ENCODE measurements at places on chromosomes 2 and 18.

DNA sequence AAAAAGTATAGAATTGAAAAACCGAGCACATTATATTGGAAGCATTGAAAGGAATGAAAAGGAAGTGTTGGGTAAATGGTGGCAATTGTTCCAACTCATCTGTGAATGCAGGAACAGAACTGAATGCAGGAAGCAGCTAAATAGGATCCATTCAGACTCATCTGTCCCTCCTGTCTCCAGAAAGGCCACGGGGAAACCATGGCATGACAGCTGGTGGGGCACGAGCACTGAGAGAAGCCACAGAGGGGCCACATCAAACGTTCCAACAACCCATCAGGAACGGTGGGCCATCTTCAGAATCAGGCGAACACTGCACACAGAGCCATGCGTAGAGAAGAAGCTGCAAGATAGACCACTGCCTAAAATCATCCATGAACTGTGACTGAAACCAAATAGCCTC is 138.5 kb upstream of the SLC35G4 start:
- no peak for DNase-seq

DNA sequence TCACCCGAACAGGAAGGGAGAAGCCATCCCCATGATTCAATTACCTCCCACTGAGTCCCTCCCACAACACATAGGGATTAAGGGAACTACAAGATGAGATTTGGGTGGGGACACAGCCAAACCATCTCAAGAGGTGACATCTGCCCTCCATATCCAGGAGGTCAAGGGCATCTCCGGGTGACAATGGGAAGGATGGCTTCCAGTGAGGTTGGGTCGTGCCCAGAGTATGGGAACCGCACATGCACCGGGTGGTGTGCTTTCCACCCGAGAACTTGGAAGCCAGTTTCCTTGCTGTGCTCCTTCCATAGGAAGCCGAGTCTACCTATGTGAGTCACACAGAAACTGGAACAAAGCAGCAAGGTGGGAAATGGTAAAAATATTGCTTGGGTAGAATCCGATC is 216.9 kb upstream of the SALL3 start:
- DNase-seq: no peak

DNA sequence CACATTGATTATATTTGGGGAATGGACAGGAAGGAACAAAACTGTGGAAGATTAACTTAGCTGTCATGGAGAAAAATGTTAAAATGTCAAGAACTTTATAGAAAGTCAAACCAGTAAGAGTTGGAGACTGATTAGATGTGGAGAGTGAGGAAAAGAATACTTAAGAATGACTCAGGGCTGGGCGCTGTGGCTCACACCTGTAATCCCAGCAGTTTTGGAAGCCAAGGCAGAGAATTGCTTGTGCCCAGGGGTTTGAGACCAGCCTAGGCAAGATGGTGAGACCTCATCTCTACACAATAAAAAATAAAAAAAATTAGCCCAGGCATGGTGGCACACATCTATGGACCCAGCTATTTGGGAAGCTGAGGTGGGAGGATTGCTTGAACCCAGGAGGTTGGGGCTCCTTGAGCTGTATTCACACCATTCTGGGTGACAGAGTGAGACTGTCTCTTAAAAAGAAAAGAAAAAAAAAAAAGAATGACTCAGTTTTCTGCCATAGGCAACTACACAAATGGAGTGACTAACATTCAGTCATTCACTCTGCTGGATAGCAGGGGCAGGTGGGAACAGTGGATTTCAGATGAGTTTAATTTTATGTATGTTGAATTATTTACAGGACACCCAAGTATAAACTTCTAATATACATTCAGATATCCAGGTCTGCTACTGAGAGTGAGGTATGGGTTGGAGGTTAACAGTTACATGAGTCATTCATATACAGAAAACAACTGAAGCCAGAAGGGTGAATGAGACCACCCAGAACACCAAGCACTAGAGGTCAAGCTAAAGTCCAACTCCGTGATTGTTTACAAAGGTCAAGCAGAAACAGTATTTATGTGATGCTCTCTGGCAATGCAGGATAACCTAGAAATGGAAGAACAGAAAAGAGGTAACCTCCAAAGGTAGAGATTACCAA is 33.9 kb downstream of the ORC2 start:
- no peak for DNase-seq

- no peak for DNase-seq
Measured at GRCh38 chr2:98153481-98153880, 66.5 kb downstream of the VWA3B start.

GRCh38 chr18:54608028-54608642 is 17.1 kb downstream of the DYNAP start:
- DNase-seq: no peak

DNA sequence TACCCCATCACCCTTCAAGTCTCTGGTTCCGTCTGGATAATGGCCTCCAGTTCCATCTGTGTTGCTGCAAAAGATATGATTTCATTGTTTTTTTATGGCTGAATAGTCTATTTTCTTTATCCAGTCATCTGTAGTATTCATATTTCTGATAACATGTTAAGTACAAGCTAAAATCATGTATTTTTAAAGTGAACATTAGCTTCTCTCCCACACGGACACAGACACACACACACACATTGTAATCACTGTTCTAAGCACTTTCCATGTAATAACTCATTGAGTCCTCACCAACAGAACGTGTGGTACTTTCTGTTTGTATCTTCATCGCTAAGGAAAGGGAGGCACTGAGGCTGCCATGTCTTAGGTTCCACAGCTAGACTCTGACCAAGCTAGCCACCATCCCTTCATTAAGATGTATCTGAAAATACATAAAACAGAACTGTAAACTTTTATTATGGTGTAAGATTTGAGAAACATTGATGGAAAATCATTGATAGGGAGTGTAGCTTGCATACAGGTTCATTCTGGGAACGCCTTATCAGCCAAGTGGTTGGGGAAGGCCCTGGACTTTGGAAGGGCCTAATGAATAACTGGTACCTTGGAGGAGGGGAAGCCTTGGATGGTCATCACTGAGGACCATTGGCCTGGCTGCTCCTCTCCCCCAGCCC is 8.1 kb downstream of the NCK2 start:
- no peak for DNase-seq

- peak; percentile 45 for DNase-seq
Measured at GRCh38 chr2:8682719-8683667, 1.1 kb downstream of the ID2 start.

- no peak for DNase-seq
Measured at GRCh38 chr18:6836331-6836730, 106.8 kb downstream of the ARHGAP28 start.

DNA sequence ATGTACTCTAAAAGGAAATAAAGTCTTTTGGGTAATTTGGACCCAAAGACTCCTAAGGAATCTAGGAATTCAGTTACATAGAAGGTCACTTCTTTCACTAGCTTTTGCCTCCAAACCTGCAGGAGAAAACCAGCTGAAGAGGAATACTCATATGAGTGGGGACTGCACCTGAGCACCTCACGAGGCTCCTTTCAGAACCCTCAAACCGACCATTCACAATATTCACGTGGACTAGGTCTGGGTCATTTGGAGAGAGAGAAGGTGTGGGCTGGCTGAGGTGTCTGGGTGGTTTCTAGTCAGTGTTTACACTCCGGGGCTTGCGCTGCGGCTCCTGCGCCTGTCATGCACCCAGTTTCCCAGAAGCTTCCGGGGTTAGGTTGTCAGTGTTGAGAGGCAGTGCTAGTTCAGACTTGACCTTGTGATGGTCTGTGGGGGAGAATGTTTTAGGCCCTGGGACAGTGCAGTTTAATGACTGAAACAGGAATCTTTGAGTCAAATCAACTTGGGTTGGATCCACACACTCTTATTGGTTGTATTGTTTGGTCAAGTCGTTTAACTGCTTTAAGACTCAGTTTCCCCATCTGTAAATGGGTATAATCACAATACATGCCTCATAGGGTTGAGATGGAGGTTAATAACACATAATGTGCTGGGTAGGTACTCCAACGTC is 78.4 kb downstream of the LIMS1 start:
- DNase-seq: peak; percentile 36

DNA sequence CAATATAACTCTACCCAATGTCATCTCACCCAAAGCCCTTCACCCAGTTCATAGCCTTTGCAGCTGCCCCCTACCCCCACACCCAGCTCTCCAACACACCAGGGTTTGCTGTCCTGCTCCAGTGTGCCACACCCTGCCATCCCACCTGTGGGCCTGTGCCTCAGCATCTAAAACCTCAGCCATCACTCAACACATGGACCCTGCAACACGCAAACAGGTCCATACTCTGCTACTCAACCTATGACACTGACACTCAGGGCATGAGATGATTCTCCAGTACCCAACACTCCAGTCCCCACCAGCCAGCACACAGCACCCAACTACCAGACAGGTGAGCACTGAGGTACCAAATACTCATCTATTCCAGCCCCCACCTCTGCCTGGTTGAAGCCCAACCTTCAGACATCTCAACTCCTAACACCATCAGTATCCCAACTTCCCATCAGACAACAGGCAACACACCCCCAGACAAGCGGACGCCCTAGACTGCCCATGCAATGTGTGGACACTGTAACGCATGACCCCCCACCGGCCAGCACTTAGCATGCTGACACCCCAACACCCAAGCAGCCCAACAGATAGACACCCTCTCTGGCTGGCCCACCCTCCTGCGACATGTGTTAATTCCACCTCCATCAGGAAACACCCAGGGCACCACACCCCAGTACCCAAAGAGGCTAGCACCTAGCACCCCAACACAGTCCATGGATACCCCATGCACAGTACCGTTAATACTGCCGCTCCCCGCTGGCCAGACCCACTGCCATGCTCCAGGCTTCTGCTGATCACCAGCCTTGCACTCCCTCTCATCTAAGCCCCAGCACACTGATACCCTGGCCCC is 25.0 kb downstream of the ZAP70 start:
- DNase-seq: no peak

- no peak for DNase-seq
Measured at GRCh38 chr2:197138506-197138905, 172.1 kb downstream of the ANKRD44 start.

- peak; percentile 80 for DNase-seq
Measured at GRCh38 chr2:25822190-25823117, 55.8 kb downstream of the ASXL2 start.

DNA sequence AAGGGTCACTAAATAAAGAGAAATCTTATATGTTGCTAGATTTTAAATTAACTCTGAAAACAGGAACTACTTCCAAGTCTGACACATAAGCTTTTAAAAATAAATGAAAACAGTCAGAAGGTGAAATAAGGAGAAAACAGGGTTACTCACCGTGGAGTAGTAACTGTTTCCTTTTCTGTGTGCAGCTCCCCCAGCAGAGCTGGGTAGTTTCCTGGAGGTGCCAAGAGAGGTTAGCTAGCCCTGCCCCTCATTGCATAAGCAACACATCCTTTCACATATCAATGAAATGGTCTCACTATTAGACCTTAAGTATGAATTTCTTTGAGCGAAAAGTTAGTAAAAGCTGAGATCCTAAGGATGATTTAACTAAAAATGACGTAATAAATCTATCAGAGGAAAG is 54.0 kb upstream of the GPR75 start:
- peak; percentile 36 for DNase-seq

GRCh38 chr2:142188562-142188961 is 57.7 kb upstream of the LRP1B start:
- no peak for DNase-seq

- no peak for DNase-seq
Measured at GRCh38 chr18:64097497-64097896, 51.4 kb downstream of the LINC00305 start.

- DNase-seq: peak; percentile 50
Measured at GRCh38 chr2:216404010-216404618, 8.2 kb upstream of the SMARCAL1 start.

DNA sequence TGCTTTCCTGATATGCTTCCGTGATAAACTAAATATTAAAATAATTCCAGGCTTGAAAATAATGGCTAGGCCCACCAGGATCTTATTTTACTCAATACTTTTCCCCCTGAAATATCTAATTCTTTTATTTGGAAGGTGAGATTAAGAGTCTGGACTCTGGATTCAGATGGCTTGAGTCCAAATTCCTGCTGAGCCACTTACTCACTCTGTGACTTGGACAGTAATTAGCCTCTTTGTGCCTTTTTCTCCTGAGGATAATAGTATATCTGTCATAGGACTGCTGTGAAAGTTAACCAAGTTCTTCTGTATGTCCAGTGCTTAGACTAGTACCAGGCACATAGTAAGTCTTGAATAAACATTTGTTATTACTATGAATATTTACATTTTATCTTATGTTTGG is 127.3 kb upstream of the ERBB4 start:
- DNase-seq: no peak

DNA sequence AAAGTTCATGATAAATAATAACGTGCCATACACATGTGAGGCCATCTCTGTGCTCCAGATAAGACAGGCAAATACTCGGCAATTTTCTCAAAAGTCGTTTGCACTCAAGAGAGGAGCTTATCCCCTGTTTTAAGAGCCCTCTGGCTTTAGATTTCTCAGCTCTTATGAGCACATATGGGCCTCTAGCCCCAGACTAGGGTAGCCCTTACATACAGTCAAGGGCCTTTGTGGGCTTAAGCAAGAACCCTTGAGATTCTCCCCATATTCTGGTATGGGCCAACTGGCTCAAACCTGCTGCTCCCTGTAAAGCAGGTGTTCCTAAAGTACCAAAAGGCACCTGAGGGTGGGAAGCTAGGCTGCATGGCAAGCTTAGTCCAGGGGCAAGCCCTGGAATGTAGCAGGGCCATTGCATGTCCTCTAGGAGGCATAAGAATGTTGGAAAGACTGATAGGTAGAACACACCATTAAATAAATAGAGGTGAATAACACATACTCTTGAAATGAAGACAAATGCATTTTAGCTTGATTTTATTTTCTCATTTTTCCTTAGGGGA is 66.1 kb downstream of the FASTKD2 start:
- DNase-seq: no peak

GRCh38 chr2:213022987-213023386 is 128.4 kb downstream of the IKZF2 start:
- no peak for DNase-seq

DNA sequence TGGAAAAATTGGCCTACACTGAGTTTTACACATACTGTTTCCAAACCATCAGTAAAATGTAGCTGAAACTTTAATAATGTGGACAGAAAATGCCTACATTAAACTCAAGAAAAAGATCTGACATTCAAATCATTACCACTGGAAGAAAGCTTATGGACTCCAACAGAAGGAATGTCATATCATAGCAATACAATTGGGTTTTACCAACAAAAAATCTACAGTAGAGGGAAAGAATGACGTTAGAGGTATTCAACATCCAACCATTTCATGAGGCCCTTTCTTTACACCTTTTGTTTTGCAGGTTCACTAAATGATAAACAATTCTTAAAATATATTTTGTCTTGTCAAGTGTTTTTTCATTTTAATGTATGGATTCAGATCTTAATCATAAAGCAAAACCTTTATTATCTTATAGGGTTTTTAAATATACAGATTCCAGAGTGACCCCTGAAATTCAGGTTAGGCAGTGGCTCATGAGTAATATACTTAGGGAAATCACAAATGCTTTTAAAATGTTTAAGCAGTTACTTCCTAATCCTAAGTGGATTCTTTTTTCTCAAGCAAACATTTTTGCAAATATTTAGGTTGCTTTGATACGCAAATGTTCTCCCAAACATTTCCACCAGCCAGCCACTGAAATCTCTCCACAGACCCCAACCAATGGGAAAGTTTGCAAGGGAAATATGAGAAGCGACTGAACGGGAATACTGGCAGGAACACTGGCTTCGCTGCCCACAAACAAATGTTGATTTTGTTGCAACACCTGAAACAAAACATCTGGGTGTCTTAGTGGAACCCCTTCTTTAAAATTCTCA is 168.7 kb downstream of the TCF4 start:
- DNase-seq: no peak

All from activated naive CD8-positive, alpha-beta T cell treated with anti-CD3 and anti-CD28 coated beads, Interleukin-2, amount 50 U/mL, for 24 hours (primary cell).